Stimulated activated CD4-positive, alpha-beta T cell treated with anti-CD3 and anti-CD28 coated beads, Interleukin-1b, Interleukin-23, amount 100 ng/mL, for 48 hours (primary cell): ENCODE measurements at places on chromosomes 1 and 21.

DNA sequence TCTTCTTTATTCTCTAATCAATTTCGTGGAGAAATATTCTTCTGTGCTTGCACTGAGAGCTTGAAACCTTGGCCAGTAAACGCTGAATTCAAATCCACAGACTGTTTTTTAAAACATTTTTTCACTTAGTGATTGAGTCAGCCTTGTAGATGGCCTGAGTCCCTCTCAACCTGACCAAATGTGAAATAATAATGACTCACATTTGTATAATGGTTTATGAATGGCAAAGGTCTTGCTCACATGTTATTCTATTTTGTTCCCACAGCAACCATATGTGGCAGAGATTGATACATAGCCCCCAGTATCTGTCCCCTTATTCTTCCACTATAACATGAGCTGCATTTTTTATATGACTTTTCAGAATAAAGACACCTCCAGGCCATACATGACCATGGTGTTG lies 47.8 kb upstream of the CCDC190 start:
- DNase-seq: no peak

DNA sequence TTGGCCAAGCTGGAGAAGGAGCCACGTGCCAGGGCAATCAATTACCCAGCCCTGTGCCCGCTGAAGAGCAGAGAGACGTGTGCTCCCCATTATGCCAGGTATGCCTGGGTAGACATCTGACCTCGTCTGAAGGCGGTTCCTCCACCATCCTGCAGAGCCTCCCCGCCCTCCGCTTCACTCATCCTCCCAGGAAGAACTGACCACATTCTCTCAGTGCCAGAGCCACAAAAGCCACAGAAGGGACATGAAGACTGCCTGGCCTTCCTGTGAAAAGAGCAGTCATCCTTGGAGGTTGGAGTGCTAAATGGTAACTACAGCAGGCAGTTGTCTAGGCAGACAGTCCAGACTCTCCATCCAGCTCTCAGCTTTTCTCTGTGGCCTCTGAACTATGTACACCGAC lies 12.0 kb downstream of the SYT2 start:
- DNase-seq: no peak

DNA sequence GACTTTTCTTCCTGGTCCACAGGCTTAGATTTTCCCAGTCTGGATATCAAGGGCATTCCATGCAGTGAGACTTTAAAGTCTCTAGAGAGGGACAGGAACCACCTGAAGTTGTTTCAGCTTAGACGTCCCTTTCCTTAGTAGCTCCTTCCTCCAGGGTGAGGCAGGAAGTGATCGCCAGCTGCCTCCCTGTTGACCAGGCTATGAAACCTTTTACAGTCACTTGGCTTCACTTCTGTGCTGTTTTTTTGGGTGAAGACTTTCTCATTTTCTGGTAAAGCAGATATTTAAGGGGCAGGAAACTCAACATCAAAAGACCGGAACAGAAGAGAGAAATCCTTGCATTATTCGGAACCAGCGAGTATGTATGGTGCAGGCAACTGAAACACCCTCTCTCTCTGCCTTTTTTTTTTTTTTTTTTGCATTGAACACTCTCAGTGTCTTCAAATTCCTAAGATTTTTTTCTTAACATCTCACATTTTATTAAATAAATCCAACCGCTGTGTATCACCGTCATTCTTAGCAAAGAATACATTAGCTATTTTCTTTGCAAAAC lies 234.6 kb upstream of the IRF2BP2 start:
- DNase-seq: no peak

GRCh38 chr21:25895565-25896205 lies 160.9 kb downstream of the GABPA start:
- no peak for DNase-seq

GRCh38 chr1:151443846-151444782 lies 15.2 kb downstream of the POGZ start:
- peak; percentile 52 for DNase-seq

- DNase-seq: no peak
Observed at GRCh38 chr21:42539931-42540343, 26.3 kb downstream of the SLC37A1 start.

GRCh38 chr1:66000033-66000637 lies 207.4 kb downstream of the PDE4B start:
- no peak for DNase-seq

DNA sequence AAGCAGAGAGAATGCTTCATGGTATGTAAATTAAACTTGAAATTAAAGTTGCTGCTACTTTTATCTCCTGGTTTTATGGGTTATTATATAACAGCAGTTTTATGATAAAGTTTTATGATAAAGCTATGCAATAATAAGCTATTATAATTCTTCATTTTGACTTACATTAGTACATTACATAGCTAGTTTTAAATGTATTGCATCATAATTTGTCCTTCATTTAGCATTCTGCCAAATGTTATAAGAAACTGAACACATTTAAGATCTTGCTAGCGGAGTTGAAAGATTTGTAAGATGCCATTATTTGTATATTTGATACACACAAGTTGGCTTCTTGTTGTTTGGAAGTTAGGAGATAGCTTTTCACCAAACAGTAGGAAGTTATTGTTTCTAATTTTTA lies 101.6 kb downstream of the LRRC40 start:
- no peak for DNase-seq

DNA sequence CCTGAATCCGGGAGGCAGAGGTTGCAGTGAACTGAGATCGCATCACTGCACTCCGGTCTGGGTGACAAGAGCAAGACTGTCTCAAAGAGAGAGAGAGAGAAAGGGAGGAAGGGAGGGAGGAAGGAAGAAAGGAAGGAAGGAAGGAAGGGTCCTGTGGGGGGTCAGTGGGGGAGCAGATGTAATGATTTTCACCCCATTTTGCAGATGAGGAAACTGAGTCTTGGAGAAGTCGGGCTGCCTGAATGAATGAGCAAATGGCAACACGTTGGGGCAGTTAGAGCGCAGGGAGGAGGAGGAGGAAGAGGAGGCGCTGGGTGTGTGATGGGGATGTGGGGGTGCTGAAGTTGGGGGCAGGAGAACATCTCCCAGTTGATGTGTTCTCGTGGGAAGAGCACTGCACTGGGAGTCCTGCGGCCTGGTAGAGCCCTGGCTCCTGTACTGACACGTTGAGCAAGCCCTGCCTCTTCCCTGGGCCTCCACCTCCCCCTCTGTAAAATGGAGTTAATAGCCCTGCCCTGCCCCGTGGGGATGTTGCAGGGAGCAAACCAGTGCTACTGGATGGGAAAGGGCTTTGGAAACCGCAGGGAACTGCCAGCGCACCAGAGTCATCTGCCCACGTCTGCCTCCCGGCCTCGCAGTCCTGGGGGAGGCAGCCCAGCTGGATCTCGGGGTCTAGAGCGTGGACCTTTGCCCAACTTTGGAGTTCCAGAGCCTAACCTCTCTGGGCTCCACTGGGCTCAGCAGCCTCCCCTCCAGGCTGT lies 103.2 kb upstream of the CASZ1 start:
- no peak for DNase-seq

DNA sequence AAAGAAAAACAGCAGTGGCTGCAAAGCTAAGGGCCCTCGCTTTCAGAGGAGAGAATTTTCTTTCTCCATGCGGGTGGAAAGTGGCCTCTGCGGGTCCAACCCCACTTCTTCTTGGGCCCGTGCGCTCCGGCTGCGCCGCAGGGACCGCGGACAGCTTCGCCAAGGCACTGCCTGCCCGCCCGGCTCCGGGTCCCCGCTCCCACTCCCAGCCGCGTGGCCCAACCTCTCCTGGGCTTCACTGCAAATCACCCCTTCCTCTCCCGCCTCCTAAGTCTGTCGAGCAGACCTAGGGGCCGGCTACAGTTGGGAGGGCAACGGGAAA lies 1.0 kb upstream of the RUNX3 start:
- no peak for DNase-seq

- DNase-seq: no peak
Observed at GRCh38 chr1:207876131-207876530, 34.8 kb downstream of the CD34 start.

DNA sequence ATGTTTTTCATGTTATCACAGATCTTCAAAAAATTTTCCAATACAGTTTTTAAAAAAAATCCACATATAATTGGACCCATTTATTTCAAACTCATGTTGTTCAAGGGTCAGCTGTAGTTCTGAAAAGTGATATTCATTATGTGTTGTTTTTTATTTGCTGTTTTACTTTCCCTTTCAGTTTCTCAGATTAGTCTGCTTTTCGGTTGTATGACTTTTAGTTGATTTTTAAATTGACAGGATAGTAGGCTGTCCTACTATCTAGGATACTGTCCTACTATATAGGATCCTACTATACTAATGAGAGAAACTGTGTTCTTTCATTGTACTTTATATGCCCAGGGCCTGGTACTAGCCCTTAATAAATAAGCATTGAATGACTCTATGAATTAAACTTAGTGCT lies 33.6 kb upstream of the GPR52 start:
- DNase-seq: no peak

GRCh38 chr1:219040291-219040690 lies 133.4 kb upstream of the LYPLAL1 start:
- no peak for DNase-seq

DNA sequence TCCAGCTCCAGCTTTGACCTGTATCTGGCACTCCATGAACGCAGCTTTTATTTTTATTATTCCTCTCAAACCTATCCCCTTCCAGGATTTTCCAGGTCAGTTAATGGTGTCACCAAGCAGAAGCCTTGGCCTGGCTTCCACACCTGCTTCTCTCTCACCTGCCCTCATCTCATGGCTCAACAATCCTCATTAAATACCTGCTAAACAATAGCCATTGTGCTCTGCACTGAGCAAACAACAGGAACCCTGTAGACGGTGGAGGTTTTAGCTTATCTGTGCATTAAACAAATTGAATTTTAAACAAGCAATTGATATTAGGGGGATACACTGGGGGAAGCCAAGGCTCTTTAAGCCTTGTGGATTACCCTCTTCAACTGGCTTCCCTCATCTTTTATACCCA lies 15.3 kb downstream of the PYCR2 start:
- no peak for DNase-seq

DNA sequence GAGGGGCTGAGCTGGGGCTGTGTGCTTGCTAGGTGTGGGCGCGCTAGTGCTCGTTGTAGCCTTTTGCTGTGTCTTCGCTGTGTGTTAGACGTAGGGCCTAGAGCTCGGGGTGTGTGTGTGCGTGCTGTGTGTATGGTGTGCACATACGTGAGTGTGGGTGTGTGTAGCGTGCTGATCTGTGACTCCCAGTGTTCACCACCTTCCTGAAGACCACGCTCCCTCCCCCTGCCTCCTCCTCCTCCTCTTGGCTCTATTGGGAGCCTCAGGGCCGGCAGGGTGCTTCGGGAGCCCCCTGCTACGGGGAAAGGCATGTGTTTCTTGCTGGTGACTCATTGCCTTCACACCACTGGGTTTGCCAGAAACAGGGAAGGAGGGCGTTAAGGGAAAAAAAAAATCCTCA lies 9.4 kb upstream of the KCNC4 start:
- no peak for DNase-seq

GRCh38 chr1:99598738-99599411 lies 47.0 kb upstream of the PALMD start:
- DNase-seq: no peak

- DNase-seq: no peak
Observed at GRCh38 chr1:215718575-215719287, 151.6 kb downstream of the KCTD3 start.

DNA sequence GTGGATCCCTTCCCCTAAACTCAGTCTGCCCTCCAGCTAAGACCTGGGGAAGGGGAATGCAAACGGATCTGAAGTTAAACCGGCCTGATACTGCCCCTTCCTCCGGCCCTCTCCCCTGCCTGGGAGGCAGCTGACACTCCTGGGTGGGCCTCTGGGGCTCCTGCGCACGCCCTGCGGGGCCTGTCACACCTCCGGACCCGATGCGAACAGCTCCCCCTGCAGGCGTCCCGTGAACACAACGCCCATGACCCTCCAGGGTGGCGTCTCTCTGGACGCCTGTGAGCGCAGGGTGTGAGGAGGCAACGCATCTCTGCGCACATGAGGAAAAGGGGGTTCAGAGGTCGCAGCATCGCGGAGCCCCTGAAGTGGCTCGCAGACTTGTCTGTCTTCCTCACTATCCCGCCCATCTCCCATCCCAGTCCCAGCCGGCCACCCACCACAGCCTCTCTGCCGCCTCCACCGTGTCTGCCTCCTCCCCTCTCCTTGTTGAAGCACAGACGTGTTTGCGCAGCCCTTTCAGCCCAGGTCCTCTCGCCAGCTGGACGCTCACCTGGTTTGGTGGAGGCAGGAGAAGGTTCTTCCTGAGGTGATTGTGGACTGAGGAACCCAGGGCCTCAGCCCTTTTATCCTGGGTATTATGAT lies 421 bp upstream of the LCE3A start:
- peak; percentile 8 for DNase-seq

- no peak for DNase-seq
Observed at GRCh38 chr21:37459575-37459974, 93.0 kb downstream of the DYRK1A start.

DNA sequence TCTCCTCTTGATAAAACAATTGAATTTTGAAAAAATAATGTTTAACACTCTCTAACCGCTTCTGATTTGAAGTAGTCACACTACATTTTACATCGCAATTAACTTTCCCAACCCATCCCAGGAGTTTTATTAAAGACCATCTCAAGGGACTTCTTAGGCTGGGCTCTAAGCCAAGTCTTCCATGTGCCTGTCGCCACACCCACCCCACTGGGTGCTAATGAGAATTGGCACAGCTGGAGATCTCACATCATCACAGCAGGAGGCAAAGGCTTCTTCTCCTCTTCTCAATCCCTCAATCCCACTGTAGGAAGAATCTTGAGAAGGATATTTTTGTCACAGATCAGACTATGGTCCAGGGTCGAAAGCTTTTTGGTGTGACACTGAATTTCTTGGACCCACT lies 328.9 kb downstream of the NUF2 start:
- DNase-seq: no peak

GRCh38 chr1:59751801-59752200 lies 62.9 kb upstream of the HOOK1 start:
- DNase-seq: no peak

GRCh38 chr1:153533689-153534201 lies 2.0 kb downstream of the S100A6 start:
- no peak for DNase-seq

DNA sequence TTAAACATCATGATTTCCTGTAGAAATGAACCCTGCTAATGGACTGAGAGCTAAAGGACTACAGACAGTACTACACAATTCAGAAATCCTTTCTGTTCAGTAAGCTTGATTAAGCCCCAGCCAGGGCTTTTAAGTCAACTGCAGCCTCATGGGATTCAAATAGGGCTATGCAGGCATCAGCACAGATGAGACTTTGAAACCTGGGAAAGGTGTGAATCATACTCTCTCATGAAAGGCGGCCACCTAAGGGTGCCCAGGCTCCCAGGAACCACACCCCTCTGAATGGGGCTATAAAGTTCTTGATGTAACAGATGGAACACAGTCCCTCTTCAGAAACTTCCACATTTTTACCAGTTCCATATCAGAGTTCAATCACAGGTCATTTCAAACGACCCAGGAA lies 7.6 kb downstream of the SIPA1L2 start:
- no peak for DNase-seq

DNA sequence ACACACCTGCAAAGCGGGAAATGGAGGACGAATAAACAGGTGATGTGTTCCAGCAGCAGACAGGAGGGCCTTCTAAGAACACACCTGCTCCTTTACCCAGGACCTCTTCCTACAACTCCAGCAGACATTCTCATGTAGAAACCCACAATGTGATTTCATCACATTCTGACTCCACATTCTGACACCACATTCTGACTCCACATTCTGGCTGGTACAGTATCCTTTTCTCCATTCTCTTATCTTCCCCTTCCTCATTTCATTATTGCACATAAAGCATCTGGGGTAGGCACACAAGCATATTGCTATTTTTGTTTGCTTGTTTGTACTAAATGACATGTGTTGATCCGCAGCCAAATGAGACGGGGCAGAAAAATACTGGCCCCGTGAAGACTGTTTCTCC lies 3.6 kb upstream of the ZNF124 start:
- DNase-seq: no peak

- DNase-seq: no peak
Observed at GRCh38 chr1:15062479-15063099, 91.0 kb upstream of the TMEM51 start.
